Stimulated activated CD8-positive, alpha-beta memory T cell treated with anti-CD3 and anti-CD28 coated beads, Interleukin-4, amount 100 ng/mL, for 48 hours (primary cell): ENCODE measurements at places on chromosomes 4 and X.

GRCh38 chr4:152815078-152815477, 35.3 kb downstream of the ARFIP1 start:
- no peak for DNase-seq

GRCh38 chrX:31808357-31808756, 736.5 kb upstream of the FTHL17 start:
- DNase-seq = no peak

DNA sequence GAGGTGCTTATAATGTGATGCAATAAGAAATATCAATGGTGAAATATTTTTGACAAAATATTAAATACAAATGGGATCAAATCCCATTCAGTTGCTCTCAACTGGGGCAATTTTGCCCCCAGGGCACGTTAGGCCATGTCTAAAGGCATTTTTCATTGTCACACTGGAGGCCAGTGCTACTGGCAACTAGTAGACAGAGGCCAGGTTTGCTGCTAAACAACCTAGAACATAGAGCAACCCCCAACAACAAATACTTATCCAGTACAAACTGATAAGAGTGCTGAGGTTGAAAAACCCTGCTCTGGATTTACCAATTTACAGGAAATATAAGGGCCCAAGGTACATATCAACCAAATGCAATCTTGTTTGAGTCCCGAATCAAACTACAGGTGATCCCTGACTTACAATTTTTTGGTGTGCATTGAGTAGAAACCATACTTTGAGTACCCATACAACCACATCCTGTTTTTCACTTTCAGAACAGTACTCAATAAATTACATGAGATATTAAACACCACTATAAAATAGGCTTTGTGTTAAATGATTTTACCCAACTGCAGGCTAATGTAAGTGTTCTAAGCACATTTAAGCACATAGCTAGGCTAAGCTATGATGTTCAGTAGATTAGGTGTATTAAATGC, 237.5 kb downstream of the HNRNPD start:
- no peak for DNase-seq

GRCh38 chr4:85107553-85107952, 141.1 kb upstream of the WDFY3 start:
- no peak for DNase-seq

DNA sequence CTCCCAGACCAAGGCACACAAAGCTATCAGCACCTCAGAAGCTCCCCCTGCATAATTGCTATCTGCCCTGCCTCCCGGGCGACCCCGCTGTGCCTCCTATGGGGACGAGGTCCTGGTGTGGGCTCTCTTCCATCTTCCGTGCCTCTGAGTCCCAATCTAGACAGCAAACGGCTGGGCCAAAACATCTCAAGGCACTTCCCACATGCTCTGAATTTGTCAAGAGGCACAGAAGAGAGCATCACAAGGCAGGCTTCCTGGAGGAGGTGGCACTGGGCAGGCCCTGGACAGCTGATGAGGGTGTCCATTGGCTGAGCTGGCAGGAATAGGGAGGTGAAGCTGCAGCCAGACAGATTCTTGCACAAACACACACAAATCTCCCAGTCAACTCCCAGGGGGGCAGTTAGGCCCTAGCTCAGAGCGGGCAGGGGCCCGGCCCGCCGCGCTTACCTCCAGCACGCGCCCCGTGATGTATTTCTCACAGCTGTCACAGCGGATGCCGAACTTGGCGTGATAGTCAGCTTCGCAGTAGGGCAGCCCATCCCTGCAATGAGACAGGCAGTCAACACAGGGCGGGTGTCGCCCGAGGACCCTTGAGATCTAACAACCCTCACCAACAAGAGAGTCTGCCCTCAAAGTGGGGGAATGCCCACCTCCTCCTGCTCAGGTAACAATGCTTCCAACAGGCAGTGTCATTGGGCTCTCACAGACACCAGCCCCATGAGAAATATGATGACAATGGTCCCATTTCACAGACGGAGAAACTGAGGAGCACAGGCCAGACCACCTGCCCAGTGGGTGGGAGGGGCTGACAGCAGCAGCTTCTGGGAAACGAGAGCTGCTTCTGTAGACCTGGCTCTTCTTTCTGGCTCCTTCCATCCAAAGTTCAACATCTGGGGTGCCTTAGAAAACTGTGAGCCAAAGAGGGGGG, 81.2 kb downstream of the ABLIM2 start:
- DNase-seq = no peak
